ENCODE measurements at places on chromosomes 6 and 20.

DNA sequence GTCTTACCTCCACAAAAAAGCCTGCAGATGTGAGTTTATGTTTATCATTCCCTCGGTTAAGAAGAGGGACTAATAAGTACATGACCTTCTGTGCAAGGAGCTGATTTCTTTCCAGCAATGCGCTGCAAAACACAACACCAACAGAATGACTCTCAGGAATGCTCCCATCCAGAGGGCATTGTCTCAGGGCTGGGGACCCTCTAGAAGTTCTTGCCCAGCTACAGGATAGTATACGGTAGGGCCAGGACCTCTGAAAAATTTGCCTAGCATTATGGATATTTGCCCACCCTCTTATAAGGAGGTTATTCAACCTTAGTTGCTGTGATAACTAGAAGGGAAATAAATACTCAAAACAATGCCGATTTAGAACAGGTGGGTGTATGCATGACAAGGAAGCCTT is 24.7 kb upstream of the RBL1 start:
- DNase-seq, result no peak

- no peak for DNase-seq
These were observed 79.4 kb upstream of the PROKR2 start for GRCh38 chr20:5395932-5396727.

DNA sequence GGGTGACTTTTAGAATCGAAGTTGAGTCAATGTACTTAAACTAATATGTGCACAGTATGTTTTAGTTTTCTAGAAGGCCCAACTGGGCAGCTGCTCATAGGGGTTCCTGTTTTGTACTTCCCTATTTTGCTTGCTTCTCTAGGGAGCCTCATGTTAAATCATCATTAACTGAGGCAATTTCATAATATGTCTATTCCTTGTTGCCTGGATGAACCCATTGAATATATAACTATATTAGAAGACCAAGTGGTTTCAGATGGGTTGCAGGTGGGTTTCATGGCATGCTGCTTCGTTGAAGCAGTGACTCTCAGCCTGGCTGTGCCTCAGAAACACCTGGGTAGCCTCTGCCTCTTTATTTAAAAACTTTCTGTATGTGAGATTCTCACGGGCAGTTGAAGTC is 22.2 kb downstream of the CARMIL1 start:
- no peak for DNase-seq

GRCh38 chr20:23637282-23638221 is at the start of gene CST3:
Gene CST3, minus strand, starts transcription at chr20:23637955. Its CDS starts 93 bp downstream, at chr20:23637862.
- DNase-seq, result peak; percentile 94

DNA sequence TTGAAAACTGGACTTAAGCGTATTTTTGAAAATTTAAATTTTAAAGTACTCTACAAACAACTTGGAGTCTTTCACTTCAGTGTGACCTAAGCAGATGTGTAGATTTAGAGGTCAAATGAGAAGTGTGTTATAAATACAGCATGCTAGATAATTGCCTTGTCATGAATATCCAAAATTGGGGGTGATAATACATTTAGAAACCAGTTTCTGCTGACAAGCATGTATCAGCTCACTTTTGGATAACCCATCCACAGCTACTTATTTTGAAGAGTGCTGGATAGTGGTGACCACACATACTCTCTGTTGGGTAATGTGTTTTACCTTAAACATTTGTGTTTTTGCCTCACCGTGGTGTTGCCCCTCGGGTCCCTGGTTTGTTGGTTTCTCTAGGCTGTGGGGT is 14.9 kb downstream of the RREB1 start:
- DNase-seq, result no peak

- no peak for DNase-seq
These were observed 11.3 kb downstream of the NT5E start for GRCh38 chr6:85460921-85461797.

DNA sequence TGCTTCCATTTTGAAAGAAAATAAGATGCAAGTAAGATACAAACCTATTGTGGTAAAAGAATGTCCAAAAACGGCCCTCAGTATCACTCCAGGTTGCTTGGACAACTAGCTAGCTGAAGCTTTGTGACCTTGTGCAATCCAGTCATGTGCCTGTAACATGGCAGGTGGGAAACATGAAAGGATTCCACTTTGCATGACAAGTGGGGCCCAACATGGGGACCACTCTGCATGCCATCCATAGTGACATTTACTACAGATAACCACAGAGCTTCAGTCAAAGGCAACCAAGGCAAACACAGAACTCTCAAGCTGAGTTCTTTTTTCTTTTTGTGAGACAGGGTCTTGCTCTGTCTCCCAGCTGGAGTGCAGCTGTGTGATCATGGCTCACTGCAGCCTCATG is 15.8 kb upstream of the FBXO9 start:
- no peak for DNase-seq

DNA sequence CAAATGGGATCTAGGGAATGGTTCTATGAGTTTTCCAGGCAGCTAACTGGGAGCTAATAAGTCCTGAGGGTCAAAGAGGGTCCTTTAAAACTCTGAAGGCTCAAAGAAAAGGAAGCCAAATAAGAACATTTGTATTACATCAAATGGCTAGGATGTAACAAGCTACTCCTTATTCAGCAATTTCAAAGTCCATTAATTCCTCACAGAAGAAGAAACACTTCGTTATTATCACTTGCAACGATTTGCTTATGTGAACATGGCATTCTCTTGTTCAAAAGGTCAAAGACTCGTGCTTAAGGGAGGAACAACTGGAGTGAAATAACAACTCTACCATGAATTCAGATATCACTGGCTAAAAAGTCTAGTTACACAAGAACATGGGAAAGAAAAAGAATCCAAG is 70.8 kb upstream of the FBXO30 start:
- DNase-seq, result peak; percentile 46

DNA sequence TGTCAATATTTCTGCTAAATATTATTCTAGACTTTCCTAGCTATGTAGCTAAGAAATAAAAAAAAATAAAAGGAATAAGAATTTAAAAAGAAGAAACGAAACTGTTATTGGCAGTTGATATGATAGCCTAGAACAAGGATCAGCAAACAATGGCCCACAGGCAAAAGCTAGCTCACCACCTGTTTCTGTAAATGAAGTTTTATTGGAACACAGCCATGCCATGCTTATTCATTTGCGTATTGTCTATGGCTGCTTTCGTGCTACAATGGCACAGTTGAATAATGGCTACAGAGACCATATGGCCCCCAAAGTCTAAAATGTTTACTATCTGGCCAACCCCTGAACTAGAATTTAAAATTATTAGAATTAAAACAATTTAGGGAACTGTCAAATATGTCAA is 952.6 kb upstream of the MAP3K7 start:
- no peak for DNase-seq

DNA sequence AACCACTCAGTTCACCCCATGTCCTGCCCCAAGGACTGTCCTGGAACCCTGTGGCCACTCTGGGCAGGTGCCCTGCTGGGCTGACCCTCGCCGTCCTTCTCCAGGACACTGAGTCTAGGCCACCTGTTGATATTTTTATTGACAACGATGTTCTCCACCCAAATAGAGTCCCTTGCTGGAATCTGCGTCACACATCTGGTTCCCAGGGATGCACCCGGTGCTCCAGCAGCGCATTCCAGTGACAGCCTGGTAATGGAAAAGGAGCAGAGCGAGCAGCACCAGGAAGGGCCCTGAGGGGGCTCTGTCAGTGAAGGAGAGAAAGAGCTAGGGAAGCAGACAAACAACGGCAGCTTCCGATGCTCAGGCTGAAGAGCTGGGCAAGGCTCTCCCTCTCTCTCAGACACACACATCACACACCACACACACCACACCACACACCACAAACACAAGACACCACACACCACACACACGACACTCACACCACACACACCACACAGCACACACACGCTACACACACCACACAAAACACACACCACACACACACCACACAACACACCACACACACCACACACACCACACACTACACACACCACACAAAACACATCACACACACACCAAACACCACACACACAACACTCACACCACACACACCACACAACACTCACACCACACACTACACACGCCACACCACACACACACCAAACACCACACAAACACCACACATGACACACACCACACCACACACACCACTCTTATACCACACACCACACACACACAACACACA is 117.9 kb upstream of the THBS2 start:
- no peak for DNase-seq

DNA sequence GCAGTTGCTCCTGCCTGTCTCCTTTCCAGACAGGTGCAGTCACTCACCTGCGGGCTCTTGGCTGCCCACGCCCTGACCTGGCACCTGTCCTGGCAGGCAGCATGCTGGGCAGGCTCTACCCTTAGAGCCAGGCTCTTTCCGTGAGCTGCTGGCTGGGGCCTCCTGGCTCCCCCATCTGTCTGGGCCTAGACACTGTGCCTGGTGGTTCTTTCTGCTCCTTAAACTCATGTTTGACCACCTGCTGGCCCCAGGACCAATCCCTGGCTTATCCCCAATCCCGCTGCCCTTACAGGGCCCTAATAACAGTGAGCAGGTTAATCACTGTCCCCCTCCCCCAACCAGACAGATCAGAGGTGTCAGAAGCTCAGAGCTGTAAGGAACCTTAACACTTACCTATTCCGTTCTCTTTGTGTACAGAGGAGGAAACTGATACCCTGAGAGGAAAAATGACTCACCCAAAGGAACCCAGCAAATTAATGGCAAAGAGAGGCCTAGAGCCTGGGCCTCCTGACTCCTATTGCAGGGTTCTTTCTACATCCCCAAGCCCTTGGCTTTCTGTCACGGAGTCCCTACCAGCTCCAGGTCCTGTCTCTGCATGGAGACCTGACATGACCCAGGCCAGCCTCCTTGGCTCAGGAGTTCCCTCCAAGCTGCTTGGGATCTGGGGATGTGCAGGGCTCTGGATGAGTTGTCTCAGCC is 54.7 kb downstream of the RAB44 start:
- peak; percentile 64 for DNase-seq

- DNase-seq, result no peak
These were observed 78.0 kb upstream of the NHSL1 start for GRCh38 chr6:138577151-138577915.

- DNase-seq, result peak; percentile 39
These were observed 417 bp downstream of the VAPB start for GRCh38 chr20:58389324-58389967.

GRCh38 chr6:112030961-112031660 is 22.8 kb upstream of the CCN6 start:
- no peak for DNase-seq

- DNase-seq, result no peak
These were observed 1.7 kb upstream of the RTEL1 start for GRCh38 chr20:63656451-63656850.

DNA sequence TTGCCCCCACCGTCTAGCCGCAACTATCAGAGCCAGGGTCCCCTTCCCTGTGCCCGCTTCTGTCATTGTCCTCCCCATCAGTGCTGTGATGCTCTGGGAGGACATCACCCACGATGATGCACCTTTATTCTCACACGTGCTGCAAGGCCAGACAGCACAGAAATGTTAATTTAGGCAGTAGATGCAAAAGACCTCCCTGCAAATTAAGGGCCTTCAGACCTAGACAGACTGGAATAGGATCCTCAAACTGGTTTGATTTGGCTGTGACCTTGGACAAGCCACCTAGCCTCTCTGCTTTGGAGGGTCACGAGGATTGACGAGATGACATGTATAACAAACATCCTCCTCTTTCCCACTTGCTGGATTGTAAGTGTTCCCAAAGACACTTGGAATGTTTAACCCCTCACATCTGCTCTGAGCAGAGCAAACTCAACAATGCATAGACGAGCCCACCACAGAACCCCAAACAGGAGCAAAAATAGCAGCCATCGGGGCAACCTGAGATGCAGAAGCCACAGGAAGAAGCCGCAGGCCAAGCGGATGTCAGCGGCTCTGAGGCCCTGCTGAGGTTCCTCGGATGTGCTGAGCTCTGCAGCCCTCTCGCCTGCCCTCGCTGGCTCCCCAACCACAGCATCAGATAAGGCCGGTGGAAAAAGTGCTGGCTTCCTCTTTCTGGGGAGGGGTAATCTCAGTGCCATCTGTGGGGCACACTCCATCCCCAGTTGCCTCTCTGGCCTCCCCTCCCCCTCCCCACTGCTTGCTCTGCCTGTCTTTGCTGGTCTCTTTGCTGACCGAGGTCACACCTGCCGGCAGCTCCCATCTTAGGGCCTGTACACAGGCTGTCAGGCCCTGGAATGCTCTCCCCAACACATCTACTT is 35.3 kb downstream of the TOX2 start:
- no peak for DNase-seq

- peak; percentile 83 for DNase-seq
These were observed 593 bp downstream of the MMP24 start for GRCh38 chr20:35226884-35227681.

DNA sequence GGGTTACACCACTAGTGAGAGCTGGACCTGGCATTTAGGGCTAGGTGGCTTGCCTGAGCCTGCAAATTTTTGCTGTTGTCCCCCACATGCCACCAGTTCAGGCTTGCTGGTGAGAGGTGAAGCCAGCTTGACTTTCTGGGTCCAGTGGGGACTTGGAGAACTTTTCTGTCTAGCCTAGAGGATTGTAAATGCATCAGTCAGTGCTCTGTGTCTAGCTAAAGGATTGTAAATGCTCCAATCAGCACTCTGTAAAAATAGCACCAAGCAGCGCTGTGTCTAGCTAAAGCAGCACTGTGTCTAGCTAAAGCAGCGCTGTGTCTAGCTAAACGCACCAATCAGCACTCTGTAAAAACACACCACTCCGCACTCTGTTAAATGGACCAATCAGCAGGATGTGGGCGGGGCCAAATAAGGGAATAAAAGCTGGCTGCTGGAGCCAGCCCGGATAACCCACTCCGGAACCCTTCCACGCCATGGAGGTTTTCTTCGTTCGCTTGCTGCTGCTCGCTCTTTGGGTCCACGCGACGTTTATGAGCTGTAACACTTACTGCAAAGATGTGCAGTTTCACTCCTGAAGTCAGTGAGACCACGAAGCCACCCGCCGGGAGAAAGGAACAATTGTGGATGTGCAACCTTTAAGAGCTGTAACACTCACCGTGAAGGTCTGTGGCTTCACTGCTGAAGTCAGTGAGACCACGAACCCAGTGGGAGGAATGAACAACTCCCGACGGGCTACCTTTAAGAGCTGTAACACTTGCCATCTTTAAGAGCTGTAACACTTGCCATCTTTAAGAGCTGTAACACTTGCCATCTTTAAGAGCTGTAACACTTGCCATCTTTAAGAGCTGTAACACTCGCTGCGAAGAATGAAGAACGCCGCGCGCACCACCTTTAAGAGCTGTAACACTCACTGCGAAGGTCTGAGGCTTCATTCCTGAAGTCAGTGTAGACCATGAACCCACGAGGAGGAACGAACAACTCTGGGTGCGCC is 27.3 kb downstream of the GMPR start:
- DNase-seq, result no peak

- no peak for DNase-seq
These were observed 28.7 kb downstream of the COL11A2 start for GRCh38 chr6:33163540-33163939.

GRCh38 chr6:17448165-17448564 is 54.8 kb downstream of the CAP2 start:
- no peak for DNase-seq
